CD14-positive monocyte (primary cell): ENCODE measurements at places on chromosomes 12 and 14. TPM values are rescaled to one million over a fixed set of nuclear protein-coding genes. Genes with fewer than 3 reads are reported as not detected.

GRCh38 chr12:129337413-129337812, 484.1 kb downstream of the GLT1D1 start:
- no peak for DNase-seq

- no peak for DNase-seq
Measured at GRCh38 chr12:75087654-75088053, 122.0 kb downstream of the KCNC2 start.

The CELA1 gene
- polyA plus RNA-seq: 0.67 TPM

DNA sequence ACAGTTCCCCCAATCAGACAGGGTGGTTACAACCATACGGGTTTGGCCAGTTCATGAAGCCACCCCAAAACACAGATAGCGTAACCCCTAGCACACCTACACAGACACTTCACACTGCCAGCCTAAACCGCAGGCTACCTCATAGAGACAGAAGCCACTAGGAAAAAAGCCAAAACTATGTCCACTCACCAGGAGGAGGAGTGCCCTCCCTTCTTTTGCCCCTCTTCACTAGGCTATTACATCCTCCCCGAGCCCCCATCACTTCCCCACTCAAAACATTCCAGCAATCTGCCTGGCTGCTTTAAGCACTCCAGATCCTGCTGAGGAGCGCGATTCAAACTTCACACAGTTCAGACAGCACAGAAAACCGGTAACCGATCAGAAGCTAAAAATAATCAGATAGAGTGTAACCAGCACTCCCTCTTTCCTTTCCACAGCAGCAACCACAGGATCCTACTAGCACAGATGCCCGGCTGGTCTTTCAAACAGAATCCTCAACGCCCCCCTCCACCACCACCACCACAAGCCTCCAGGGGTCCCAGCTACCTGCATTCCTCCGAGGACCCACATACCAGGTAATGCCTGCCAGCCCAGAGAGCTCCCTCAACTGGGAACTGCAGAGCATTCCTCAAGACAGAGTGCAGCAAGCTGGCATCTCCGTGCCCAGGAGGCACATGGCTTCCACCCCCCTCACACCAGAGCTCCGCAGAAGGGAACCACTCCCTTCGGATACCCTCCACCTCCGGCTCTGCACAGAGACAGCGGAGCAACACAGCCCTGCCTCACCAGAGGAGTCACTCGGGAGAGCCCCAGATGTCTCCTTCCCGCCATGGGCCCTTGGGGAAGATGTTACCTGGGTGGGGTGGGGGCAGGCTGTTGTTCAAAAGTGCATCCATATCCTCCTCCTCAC, 1.5 kb downstream of the CHD4 start:
- no peak for DNase-seq

The AEBP2 gene
- 3.8 and 8.0 TPM in 2 replicates for polyA plus RNA-seq

GRCh38 chr14:33979613-33980276, 28.9 kb upstream of the EGLN3 start:
- no peak for DNase-seq

The POTEG gene
- polyA plus RNA-seq: not detected

DNA sequence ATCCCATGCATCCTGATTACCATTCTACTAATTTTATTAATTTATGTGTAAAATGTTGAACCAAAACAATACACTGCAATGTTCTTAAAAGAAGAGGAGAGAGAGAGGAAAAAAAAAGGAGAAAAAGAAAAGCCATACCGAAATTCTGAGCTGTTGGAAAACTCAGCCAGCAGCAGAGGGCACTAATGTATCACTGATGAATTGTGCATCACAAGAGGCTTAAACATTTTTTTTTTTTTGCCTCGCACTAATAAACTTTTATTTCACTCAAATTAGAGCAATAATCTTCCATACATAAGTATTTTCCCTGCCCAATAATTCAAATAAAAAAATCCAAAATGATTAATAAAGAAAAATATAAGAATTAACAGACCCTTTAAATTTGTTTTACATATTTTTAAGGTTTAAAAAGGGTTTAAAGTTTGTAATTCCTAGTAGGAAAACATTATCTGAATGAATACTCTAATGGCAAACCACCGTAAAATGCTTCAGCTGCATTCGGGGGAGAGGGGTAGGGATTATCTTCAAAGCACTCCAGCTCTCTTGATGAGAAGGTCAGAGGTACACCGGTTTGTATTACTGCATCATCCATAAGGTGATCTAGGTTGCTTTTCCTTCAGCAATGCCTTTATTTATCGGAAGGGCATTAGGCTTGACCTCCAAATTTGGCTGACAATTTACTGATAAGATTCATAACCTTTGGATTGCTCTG, 41.9 kb downstream of the ATP23 start:
- DNase-seq: no peak

- DNase-seq: no peak
Measured at GRCh38 chr12:122355706-122356105, 66.8 kb downstream of the CLIP1 start.

DNA sequence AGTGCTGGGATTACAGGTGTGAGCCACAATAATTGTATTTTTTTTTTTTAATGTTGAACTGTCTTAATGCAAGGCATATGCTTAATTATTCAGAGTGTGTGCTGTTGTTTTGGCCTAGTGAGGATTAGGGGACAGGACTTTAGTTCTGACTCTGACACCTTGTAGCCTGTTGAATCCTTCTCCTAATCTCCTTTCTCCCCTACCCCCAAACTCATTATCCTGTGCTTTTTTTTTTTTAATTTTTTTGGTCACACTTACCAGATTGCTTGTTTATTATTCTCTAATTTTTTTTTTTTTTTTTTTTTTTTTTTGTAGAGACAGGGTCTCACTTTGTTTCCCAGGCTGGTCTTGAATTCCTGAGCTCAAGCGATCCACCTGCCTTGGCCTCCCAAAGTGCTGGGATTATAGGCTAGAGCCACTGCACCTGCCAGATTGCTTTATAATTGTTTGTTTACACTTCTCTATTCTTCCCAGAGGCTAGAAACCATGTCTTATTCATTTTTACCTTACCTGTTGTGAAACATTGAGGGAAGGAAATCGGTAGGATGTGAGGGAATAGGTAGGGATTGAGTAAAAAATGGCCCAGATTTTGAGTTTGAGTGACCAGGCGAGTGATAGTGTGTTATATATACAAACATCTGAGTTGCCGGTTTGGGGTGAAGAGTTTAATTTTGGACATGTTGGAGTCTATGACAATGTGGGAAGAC, 32.2 kb downstream of the DIP2B start:
- no peak for DNase-seq

DNA sequence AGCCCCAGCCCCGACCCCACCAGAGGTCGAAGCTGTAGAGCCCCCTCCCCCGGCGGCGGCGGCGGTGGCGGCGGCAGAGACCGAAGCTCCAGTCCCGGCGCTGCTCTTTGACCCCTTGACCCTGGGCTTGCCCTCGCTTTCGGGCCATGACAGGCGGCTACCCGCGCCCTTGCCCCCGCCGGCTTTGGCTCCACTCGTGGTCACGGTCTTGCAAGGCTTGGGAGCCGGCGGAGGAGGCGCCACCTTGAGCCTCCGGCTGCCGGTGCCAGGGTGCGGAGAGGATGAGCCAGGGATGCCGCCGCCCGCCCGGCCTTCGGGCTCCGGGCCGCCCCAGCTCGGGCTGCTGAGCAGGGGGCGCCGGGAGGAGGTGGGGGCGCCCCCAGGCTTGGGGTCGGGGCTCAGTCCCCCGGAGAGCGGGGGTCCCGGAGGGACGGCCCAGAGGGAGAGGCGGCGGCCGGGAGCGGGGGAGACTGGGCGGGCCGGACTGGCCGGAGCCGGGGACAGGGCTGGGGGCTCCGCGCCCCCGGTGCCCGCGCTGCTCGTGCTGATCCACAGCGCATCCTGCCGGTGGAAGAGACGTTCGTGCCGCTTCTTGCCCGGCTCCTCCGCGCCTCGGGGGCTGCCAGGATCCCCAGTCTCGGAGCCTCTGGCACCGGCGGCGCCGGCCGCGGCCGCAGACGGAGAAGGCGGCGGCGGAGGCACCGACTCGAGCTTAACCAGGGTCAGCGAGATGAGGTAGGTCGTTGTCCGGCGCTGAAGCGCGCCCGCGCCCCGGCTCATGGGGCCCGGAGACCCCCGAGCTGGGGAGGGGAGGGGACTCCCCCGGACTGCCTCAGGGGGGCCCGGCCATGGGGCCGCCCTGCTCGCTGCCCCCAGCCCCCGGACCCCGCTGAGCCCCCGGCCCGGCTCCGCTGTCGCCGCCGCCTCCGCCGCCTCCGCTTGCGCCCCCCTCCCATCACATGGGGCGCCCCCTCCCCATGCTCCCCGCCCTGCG, 778 bp downstream of the AGAP2 start:
- no peak for DNase-seq

GRCh38 chr14:89501381-89501780, 84.3 kb upstream of the FOXN3 start:
- no peak for DNase-seq

- no peak for DNase-seq
Measured at GRCh38 chr12:101256266-101256665, 23.6 kb upstream of the UTP20 start.

DNA sequence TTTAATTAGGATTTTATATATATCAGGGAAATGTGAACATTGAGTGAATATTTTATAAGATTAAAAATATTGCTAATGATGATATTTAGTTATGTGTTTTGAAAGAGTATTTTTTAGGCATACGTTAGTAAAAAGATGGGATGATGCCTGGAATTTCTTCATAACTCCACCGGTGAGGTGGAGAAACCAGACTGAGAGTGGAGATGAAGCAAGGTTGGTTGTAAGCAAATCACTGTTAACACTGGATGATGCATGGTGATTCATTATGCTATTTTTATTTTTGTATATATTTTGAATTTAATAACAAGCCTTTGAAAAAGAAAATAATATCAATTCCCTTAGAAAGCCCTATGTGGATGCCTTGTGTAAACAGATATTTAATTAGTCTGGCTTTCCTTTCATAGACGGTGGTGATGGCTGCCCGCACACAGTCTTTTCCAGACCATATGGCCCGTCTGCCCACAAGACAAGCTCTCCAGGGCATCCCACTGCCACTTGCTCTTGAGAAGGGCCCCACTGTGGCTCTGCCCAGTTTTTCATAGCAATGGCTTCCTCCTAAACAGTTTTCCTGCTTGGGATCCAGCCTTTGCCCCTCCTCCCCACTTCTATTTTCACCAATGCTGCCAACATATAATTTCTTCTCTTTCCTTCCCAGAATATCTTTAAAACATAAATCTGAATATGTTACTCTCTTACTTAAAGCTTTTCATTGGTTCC, 95.4 kb downstream of the HELB start:
- DNase-seq: no peak

The IGFBP6 gene
- polyA plus RNA-seq: not detected

DNA sequence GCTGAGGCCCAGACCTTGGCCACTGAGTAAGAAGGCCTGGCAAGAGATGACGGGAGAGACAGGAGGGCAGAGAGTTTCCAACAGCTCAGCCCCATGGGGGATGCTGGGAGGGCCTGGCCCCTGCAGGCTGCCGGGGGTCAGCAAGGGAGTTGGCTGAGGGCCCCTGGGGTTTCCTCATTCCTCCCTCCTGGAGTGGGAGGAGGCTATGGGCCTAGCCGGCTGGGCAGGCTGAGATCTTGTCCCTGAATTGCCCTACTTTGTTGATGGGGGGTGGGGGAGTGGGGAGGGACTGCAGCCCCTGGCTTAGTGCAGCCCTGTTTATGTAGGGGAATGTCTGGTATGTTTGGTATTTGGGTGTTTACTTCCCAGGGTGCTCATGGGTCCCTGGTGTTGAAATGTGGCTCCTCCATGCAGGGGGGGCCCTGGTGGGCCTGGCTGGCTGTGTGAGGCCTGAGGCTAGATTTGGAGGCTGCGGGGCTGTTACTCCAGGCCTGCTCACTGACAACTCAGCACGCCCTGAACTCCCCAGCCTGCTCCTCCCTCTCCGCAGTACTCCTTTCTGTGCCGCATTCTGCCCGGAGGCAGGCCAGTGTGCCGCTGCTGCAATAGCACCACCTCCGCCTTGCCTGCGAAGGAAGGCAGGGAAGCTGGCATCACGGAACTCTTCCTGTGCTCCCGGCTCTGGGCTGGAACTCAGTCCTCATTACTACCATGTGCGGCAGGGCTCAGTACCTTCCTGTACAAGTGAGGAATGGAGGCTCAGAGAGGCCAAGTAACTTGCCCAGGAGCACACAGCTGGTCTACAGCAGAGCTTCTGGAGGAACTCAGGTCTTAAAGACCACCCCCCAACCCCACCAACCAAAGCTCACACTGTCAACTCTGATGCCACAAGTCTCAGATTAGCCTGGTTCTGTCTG, 25.3 kb downstream of the JDP2 start:
- DNase-seq: no peak

- DNase-seq: no peak
Measured at GRCh38 chr14:23438101-23438971, 2.9 kb upstream of the MYH7 start.

DNA sequence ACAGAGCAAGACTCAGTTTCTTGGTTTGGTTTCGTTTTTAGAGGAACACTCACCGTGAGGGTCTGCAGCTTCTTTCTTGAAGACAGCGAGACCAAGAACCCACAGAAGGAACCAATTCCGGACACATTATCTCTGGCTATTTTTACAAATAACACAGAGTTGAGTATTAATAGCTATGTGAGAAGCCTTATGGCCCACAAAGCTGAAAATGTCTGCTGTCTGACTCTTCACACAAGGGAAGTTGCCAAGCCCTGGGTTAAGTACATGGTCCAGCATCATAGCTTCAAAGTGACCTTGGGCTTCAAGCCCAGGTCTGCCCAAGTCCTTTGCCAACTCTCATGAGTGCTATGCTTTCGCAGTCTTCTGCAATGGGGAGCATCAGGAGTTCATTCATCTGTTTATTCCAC, 2.6 kb upstream of the LGMN start:
- DNase-seq: no peak

GRCh38 chr14:102325791-102326345, 6.3 kb downstream of the ZNF839 start:
- DNase-seq: no peak

The NELL2 gene
- polyA plus RNA-seq: 0.39 TPM

GRCh38 chr12:131946757-131947156, 3.0 kb upstream of the EP400 start:
- DNase-seq: no peak

DNA sequence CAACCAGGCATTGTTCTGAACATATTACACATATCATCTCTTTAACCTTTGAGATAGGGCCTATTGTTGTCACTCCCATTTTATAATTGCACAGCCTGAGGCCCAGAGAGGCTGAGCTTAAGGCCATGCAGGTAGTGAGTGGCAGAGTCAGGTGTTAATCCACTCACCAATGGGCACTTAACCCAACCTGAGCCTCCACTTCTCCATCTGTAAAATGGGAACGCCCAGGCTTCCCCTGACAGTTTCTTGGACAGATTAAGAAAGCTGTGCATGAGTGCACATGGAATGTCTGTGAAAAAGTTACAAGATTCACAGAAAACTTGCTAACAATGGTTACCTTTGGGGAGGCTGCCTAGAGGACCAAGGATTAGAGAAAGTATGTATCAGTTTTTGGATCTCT, 32.9 kb downstream of the ESRRB start:
- no peak for DNase-seq

- DNase-seq: no peak
Measured at GRCh38 chr12:40980427-40980961, 207.6 kb upstream of the PDZRN4 start.
